ENCODE measurements at places on chromosomes 16 and 17.
A peak's percentile ranks its signal among the peaks of the same experiment; 100 is the strongest.

DNA sequence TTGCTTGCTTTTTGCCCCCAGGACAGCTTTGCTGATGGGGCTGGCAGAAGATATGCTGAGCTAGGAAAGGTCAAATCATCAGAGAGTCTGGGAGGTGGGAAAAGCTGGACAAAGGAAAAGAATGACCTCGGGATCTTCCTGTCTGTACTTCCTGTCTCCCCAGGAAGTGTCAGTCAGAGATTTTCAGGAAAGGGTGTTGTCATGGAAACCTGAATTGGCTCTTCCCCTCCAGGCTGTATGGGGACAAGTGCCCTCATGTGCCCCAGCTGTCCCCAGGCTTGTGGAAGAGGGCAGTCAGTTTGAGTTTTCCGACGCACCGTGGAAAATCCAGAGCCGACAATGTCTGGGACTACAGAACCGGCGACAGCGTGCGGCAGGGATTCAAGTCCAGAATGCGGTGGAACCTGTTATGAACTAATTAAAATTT lies 122.7 kb upstream of the ZFHX3 start:
- DNase-seq, result no peak

DNA sequence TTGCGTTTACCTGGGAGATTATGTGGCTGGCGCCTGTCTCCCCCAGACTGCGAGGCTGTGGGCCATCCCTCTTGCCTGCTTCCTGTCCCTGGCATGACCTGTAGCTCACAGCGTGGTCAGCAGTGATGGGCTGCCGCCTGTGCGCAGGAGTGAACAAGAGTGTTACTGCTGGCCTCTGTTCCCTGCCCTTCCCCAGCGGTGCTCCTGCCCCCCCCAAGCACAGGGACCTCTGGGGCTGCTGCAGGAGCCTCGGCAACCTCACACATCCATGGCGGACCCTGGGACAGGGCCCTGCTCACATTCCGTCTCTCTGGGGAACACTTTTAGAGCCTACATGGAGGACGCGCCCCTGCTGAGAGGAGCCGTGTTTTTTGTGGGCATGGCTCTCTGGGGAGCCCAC lies 10.6 kb downstream of the TSC2 start:
- DNase-seq, result no peak

- DNase-seq, result no peak
These were observed 101.1 kb downstream of the C16orf78 start for GRCh38 chr16:49474741-49475140.

DNA sequence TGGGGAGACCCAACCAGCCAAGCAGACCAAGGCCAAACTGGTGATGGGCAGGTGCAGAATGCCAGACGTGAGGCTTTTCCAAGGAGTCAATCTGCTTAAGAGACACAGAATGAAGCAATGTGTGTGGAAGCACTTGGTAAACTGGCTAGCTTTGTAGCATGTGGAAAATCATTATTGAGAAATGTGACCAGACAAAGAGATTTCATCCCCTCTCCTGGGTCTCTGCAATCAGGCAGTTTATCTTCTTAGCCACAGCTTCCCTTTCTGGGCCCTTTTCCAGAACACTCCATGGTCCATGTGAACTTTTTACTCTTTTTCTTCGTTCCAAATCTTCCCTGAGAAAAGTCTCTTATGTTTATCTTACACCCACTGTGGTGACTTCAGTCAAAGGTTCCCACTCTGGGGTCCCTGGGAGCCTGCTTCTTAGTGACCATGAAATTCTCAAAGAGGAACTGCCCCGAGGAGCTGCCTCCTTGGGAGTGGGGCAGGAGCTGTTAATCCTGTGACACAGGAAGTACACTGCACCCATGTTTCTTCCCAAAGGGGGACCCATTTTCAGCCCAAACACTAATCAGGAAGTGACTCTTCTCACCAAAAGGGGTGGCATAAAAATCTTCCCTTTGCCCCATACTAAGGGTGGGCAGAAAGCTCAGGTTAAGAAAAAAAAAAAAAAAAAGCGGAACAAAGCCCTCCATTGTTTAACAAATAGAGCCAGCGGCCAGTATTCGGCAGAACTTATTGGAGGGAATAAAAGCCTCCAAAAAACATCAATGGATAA lies 346.2 kb upstream of the ASIC2 start:
- DNase-seq, result no peak

GRCh38 chr17:17790637-17791464 lies 45.9 kb downstream of the SREBF1 start:
- no peak for DNase-seq

GRCh38 chr17:62657145-62657665 lies 29.7 kb downstream of the MRC2 start:
- no peak for DNase-seq

- no peak for DNase-seq
These were observed 22.4 kb downstream of the SOCS3 start for GRCh38 chr17:78337244-78338109.

- no peak for DNase-seq
These were observed 52.2 kb downstream of the TBC1D16 start for GRCh38 chr17:79983456-79983855.

DNA sequence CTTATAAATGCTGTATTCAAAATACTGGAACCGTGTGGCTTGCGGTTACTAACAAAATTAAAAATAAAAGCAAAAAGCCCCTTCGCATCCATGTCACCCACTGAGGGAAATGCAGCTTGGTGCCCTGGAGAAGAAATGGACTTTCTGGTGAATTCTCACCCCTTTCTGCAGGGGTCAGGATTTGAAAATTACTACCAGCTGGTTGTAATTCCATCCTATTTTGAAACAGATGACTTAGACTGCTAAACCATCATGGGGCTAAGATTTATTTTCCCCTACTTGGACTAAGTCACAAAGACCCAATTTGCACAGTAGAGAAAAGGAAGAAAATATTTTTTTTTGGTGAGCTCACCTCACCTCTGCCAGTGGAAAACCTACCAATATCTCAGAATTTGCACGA lies 111.4 kb upstream of the MYOCD start:
- DNase-seq, result no peak

DNA sequence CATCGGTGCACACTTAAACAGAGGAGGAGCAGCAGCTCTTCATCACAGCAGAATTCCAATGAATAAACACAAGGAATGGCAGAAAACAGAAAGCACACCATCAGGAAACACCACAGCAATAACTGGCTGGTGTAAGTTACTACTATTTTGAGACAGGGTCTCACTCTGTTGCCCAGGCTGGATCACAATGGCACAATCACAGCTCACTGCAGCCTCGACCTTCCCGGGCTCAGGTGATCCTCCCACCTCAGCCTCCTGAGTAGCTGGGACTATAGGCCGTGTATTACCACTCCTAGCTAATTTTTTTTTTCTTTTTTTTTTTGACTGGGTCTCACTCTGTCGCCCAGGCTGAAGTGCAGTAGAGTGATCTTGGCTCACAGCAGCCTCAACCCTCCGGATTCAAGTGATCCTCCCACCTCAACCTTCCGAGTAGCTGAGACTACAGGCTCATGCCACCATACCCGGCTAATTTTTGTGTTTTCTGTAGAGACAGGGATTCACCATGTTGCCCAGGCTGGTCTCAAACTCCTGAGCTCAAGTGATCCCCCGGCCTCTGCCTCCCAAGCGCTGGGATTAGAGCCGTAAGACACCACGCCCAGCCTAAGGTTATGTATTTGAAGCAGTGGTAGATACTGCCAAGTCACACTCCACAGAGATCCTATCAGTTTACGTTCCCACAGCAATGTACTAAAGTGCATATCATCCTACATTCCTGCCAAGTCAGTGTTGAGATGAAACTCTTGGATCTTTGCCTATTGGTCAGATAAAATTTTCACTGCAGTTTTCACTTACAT lies 20.7 kb downstream of the TRAP1 start:
- no peak for DNase-seq

GRCh38 chr16:48109475-48109874 lies 46.3 kb downstream of the ABCC12 start:
- no peak for DNase-seq

DNA sequence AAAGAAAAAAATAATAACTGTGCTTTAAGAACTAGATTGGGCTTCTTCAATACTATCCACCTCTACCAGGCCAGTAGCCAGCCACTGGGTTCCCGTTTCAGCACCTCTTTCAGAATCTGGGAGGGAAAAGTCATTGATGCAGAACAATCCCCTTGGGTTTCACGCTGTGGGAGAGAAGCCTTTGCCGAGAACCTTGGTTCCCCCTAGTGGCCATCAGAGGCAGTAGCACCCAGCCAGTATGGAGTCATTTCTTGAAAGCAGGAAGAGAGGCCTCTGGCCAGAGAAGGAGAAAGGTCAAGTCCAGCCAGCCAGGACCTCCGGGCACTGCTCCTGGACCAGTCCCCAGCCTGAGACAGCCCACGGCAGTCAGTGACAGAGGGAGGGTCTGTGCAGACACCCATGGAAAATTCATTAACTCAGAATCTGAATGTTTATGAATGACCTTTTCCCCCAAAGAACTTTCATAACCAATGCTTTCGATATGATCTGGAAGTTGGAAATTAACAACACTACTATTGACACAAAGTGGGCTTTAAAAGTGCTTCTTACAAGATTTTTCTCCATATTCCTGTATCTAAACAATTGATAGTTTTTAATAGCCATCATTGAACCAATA lies 51.2 kb upstream of the CDH5 start:
- DNase-seq, result peak; percentile 38

DNA sequence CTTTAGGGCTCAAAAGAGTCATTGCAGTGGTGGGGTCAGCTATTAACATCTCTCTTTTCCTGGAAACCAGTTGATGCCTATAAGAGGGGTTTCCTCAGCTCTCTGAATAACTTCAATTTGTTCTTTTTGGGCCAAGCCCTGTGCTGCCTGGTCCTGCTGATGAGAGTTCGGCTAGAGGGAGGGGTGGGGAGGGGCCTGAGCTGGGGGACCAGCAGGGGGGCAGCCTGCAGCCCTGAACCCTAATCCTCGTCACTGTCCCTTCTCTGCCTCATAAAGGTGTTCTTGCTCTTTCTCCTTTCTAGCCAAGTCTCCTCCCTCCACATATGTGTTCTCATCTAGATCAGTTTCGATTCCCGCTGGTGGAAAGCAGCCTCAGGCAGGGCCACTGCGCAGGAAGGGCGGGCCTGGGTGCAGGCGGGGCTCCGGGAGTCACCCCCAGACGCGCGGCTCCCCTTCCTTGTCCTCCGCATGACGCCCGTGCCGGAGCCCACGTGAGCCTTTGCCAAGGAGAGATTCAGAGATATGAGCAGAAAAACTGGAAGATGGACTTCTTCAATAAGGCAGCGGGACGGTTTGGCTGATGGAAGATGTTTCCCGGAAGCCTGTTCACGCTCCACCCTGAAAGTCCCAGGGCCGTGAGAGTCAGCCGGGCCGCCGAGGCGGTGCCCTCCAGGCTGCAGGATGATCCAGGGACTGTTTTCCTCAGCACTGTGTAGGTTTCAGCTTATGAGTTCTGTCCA lies 15.0 kb upstream of the RHOT1 start:
- no peak for DNase-seq

GRCh38 chr17:21676281-21677111 lies 15.8 kb upstream of the KCNJ18 start:
- no peak for DNase-seq

GRCh38 chr16:86994651-86995171 lies 322.5 kb downstream of the C16orf95 start:
- DNase-seq, result no peak

DNA sequence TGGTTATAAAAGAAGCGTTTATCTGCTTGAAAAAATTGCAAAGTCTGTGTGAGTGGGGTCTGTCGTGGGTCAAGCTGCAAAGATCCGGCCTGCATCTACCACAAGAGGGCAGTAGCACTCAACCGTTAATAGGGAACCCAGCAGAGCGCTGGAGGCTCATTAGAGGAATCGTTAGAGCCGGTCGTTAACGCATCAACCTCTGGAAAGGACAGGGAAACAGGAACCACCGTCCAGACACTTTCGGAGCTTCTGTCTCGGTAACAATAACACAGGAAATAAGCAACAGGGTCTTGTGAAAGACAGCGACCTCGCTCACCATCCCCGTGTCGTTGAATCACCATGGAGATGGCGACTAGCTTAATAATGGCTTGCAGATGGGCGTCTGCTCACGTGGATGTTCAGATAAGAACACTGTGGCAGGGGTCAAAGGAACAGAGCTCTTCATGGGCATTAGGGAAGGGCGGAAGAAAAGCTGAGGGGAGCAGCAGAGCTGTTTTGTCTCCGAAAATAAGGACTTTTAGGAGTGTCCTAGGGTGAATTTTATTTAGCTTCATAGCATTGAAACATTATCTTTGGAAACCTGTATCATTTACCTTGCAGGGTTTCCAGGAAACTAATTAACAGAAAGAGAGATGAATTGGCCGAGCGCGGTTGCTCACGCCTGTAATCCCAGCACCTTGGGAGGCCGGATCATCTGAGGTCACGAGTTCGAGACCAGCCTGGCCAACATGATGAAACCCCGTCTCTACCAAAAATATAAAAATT lies 11.9 kb upstream of the NSRP1 start:
- DNase-seq, result peak; percentile 90

GRCh38 chr17:45367216-45367615 lies 50.4 kb upstream of the MAP3K14 start:
- no peak for DNase-seq

GRCh38 chr16:85430523-85431421 lies 182.3 kb upstream of the GSE1 start:
- DNase-seq, result no peak

- DNase-seq, result no peak
These were observed 274.2 kb upstream of the ERCC4 start for GRCh38 chr16:13645601-13646245.

DNA sequence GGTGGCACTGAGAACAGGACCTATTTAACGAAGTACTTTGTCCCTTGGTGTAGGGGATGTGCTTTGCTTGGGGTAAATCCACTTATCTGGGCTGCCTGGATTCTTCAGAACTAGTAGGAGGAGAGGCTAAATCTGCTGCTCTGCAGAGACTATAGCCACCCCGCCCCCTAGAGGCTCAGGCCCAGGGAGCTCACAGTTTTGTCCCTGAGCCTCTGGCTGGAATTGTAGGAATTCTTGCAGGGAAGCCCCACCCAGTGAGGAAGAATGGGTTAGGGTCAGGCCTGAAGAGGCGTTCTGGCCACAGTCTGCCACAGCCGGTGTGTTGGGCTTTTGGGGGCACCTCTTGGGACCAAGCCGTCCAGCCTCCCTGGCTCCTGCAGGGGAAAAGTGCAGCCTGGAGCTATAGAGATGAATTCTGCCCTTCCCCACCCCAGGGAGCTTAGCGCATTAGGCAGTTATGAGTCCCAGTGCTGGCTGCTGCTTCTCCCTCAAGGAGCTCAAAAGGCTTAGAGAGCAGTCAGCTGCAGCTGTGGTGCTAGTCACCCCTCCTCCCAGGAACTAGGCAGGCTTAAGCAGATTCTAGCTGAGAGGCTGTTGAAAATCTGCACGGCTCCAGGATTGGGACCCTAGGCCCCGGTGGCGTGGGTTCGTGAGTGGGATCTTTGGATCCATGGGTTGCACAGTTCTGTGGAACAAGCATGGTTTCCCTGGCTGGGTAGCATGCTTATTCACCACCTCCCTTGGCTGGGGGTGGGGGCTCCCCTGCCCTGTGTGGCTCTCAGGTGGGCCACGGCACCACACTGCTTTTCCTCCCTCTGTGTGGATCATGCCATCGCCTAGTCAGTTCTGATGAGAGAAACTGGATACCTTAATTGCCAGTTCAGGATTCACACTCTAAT lies 237.4 kb upstream of the TOM1L1 start:
- DNase-seq, result no peak

- no peak for DNase-seq
These were observed 4.7 kb upstream of the CDT1 start for GRCh38 chr16:88798772-88799455.

GRCh38 chr17:9987779-9988585 lies 82.9 kb upstream of the RCVRN start:
- DNase-seq, result no peak

- no peak for DNase-seq
These were observed 26.1 kb downstream of the CDRT4 start for GRCh38 chr17:15441315-15441714.

GRCh38 chr17:9324864-9325263 lies 250.8 kb downstream of the STX8 start:
- no peak for DNase-seq

Measured in NCI-H1930 (cell line).